ENCODE measurements at places on chromosomes 1 and 21.

- no peak for DNase-seq
Measured at GRCh38 chr1:181607524-181607923, 124.2 kb downstream of the CACNA1E start.

DNA sequence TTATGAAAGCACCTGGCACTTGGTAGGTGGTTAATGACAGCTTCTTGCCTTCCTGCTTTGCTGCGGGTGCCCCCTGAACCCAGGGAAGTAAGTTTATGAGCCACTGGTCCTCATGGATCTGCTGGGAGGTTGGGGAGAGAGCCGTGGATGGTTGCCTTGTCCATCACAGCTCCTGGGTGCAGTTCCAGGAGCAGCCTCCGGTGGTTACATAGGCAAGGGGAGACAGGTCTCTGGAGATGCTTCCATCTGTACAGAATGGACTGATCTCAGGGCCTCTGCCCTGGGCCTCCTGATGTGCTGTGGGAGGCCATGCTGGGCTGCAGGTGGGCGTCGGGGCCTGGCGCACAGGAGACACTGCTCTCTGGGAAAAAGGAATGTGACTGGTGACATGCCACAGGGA lies 31.6 kb upstream of the ARHGEF10L start:
- no peak for DNase-seq

GRCh38 chr1:94103608-94104007 lies 17.3 kb downstream of the ABCA4 start:
- DNase-seq, result no peak

GRCh38 chr1:241869022-241869421 lies 21.0 kb downstream of the EXO1 start:
- no peak for DNase-seq

DNA sequence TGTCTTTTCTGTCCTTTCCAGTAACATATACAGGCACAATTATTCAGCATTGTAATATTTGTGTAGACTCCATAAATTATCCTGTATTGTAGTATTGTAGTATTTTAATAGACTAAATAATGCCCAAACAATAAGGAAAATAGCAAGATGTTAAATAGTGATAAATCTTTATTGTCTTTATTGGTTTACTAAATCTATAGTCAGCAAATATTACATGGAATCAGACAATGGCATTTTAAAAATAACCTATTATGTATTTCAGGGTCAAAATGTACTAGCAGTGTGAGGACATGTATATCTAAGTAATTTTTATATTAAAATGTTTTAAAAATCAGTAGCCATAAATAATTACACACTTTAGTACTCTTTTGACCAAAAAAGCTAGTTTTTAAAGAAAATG lies 202.3 kb downstream of the GREM2 start:
- DNase-seq, result no peak

- no peak for DNase-seq
Measured at GRCh38 chr1:26768755-26769154, 19.0 kb upstream of the PIGV start.

GRCh38 chr21:15333136-15333710 lies 268.4 kb upstream of the NRIP1 start:
- DNase-seq, result no peak

DNA sequence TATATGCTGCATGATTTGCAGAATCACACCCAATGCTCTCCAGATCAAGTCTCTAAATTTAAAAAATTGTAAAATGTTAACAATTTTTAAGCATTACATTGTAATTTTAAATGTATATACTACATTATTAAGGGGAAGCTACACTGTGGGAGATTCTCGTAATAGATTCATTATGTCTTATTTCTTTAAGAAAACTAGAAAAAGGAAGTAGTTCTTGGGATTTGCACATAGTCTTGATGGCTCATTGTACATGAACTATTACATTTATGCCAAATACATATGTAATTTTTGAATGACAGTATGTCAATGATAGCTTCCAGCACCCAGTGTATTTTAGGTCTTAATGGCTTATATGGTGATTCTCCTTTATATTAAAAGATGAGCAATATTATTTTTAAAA lies 250.3 kb downstream of the PTPRC start:
- no peak for DNase-seq

- no peak for DNase-seq
Measured at GRCh38 chr1:54403808-54404261, 2.4 kb downstream of the SSBP3 start.

GRCh38 chr1:86466109-86466844 lies 2.5 kb upstream of the CLCA1 start:
- no peak for DNase-seq

GRCh38 chr1:42298520-42298919 lies 36.5 kb downstream of the FOXJ3 start:
- DNase-seq, result no peak

DNA sequence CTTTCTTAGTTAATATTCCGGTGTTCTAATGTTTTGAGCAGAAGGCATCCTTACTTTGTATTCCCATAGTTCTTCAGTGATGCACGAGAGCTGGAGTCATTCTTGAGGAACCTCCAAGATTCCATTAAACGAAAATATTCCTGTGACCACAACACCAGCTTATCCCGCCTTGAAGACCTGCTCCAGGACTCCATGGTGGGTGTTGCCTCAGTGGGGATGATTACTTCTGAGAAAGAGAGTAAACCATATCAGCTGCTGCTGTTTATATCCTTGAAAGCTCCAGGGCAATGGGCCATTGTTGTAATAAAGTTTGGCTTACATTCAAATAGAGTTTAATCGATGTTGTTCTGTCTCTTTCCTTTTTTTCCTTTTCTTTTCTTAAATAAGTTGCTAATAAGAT lies 93.1 kb downstream of the MACF1 start:
- no peak for DNase-seq

All from stimulated activated CD8-positive, alpha-beta memory T cell treated with anti-CD3 and anti-CD28 coated beads, Interleukin-15, amount 100 ng/mL, for 48 hours (primary cell).